ENCODE measurements at places on chromosomes 3 and 15. TPM values are rescaled to one million over a fixed set of nuclear protein-coding genes. Genes with fewer than 3 reads are reported as not detected.

- no peak for DNase-seq
Measured at GRCh38 chr15:35481992-35482391, 64.0 kb downstream of the DPH6 start.

- DNase-seq = no peak
Measured at GRCh38 chr3:64150623-64151207, 74.6 kb downstream of the PRICKLE2 start.

- peak; percentile 48 for DNase-seq
Measured at GRCh38 chr3:129596194-129597086, 10.0 kb downstream of the PLXND1 start.

DNA sequence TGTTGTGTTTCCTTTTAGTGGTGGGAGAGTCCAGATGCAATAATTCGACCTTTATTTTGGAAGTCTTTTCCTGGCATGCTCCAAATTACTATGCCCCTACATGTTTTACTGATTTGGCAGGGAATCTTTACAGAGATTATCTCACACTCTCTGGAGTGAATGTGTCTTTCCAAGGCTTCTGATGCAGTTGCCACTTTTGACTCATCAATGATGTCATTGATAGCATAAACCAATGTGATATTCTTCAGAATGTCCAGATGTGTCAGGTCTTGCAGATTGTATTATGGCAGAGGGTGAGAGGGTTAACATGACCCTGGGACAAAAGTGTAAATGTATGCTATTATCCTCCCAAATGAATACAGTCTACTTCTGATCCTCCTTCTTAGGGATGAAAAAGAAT lies 9.7 kb downstream of the RTP4 start:
- no peak for DNase-seq

DNA sequence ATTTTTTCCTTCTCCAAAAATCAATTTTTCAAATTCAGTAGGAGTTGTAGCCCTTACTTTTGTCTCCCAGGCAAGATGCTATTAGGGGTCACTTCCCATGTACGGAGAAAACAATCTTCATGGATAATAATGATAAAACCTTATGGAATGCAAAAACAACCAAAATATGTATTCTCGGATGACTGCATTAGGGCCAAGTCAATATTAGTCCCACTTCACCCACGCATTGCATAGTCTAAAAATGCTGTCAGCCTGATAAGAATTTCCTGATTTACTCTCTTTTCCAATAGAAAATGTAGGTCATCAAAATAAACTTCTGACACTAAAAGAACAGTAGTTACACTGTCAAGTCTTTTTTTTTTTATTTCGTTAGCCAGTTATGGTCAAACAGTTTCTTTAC lies 2.7 kb downstream of the VGLL3 start:
- DNase-seq = no peak

GRCh38 chr3:130772129-130772528 lies 25.5 kb upstream of the PIK3R4 start:
- DNase-seq = no peak

DNA sequence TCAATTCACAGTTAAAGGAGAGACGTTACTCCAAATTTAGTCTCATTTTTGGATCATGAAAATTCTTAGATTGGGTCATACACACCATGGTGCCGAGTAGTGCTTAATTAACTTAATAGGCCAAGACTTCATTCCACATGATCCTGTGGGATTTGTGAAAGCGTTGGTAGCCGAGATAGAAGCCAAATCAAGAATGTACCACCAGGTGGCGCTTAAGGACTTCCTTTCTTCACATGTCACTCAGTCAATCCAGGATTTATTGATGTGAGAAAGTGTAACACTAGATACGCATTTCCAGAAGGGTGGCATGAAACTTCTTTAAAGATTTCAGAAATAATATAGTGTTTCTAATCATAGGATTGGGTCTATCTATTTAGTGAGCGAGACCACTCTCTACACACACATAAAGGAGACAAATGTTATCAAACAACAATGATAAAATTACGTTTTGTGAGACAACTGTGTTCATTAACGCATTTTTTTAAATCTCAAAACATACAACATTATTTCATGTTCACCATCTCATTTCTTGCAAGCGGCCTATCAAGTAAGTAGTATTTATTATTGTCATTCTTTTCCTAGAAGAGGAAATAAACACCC lies 436.1 kb downstream of the CHL1 start:
- DNase-seq = peak; percentile 92

DNA sequence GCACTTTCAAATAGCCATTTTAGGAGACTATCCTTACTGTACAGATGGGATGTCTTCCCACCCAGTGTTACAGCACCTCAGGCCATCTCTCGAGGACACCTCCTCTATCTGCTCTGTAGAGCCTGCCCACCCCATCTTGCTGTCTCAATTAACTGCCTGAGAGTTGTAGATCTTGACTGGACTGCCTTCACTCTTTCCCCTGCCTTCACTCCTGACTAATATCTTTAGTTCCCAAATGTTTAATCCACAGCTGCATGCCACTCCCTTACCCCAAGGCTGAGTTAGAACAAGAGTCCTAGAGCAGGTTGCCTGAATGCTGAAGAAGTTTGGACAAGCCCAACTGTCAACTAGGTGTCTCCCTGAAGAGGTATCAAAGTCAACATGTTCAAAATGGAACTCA lies 1.3 kb upstream of the PP2D1 start:
- no peak for DNase-seq

DNA sequence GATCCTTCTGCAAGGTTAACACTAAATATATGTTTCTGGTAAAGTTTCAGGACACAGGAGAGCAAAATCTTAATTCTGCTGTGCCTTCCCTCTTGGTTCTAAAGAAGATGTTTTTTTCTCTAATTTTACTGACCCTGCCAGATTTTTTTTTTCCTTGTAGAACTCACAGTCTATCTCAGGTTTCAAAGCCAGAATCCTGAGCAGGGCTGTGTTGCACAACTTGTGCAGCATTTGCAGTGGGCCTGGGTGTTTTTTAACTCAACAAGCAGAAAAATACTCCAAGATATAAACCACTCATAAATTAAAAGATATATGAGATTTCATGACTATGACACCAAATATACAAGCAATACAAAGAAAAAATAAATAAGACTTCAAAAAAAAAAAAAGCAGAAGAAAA lies 40.2 kb upstream of the ARF4 start:
- DNase-seq = no peak

- no peak for DNase-seq
Measured at GRCh38 chr3:186929685-186930084, 641 bp upstream of the ST6GAL1 start.

DNA sequence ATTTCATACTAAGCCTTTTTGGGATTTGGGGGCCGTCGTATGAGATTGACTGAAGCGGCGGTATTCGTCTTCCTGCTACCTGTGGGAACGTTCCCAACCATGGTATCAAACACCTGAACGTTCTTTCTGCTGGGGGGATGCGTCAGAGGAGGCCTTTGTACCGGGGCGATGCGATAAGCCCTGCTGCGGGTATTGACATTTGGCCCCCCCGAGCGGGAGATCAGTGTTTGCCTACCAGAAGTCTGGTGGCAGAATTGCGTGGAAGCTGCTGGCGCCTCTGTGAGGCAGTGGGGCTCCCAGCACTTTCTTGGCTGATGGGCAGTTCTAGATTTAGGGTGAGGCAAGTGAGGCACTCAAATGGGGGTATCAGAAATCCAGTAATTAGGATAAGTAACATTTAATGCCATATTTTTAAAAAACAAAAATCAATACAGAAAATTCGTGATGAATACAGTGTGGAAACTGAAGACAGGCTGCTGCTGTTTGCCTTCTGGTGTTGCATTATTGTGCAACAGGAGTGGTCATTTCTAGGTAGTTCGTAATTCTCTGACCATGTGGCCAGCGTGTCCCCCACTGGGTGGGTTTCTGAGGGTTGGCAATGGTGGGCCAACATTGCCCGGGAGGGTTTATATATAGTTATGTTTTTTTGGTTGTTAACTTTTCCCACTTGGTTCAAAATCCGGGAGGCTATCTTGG lies 12.7 kb downstream of the TRPM1 start:
- DNase-seq = no peak

TTLL13 gene
- total RNA-seq = not detected

PPP4R2 gene
- 61.8 TPM for total RNA-seq

PRR20G gene
- not detected for total RNA-seq

SRGAP3 gene
- total RNA-seq = 0.37 TPM

LRRN1 gene
- not detected for total RNA-seq

PIERCE2 gene
- 10.9 TPM for total RNA-seq

PCNP gene
- total RNA-seq = 148 TPM

IFT80 gene
- 53.4 TPM for total RNA-seq

CYP1A2 gene
- not detected for total RNA-seq

All from G401 (cell line).